ENCODE measurements at places on chromosomes 5 and 9.

GRCh38 chr9:22175972-22176545 lies 167.0 kb upstream of the CDKN2B start:
- DNase-seq: no peak

DNA sequence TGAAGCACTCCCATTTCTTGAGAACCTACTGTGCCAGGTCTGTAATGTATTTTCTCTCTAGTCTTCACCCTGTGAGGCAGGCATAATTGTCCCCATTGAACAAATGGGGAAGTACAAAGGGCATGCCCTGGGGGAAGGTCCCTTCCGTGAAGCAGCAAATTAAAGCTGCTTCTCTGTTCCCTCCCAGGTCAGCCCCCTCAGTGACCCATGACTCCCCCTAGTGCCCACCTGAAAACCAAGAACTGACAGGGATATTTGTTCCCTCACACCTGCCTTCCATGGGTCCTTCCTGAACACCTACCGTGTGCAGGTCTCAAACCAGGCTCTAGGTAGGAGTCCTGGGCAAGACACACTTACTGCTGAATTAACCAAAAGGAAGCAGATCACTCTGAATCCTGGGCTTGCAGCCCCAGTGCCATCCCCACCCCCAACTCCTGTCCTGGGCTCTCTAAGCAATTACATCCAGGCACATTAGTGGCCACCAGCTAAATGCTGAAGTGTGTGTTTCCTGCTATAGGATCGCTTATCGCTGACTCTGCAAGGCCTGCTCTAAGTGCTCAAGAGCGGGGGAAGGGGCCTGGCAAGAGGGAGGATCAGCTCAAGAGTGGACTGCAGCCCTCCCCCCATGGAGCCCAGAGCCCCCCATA lies 254.8 kb downstream of the CDK5RAP2 start:
- no peak for DNase-seq

GRCh38 chr9:34230556-34230955 lies 51.7 kb downstream of the UBAP1 start:
- no peak for DNase-seq

- DNase-seq: no peak
These were observed 35.4 kb upstream of the CCDC180 start for GRCh38 chr9:97272072-97272471.

- no peak for DNase-seq
These were observed 291.0 kb downstream of the NSG2 start for GRCh38 chr5:174336479-174336878.

DNA sequence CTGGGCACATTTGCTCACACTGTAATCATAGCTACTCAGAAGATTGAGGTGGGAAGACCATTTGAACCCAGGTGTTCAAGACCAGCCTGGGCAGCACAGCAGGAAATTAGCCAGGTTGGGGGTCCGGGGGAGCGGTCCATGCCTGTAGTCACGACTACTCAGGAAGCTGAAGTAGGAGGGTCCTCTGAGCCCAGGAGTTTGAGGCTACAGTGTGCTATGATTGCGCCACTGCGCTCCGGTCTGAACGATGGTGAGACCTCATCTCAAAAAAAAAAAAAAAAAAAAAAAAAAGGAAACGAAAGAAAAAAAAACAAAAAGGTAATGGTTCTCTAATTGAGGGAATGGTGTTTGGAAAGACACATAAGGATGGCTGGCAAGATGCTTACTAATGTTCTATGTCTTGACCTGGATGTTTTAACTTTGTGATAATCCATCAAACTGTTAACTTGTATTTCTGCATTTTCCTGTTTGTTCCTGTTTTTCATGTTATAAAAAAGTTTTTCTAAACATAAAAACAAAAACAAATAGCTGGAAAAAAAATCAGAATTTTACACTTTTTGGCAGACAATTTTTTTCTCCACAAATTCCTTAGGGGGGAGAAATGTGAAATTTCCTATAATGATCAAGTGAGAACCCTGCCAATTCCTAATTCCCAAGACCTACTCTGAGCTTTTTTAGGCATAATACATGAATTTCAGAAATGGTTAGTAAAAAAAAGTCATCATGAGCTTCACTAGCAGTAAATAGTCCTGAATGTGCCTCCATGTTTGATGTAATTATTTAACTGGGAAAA lies 96.9 kb downstream of the DENND1A start:
- DNase-seq: no peak

DNA sequence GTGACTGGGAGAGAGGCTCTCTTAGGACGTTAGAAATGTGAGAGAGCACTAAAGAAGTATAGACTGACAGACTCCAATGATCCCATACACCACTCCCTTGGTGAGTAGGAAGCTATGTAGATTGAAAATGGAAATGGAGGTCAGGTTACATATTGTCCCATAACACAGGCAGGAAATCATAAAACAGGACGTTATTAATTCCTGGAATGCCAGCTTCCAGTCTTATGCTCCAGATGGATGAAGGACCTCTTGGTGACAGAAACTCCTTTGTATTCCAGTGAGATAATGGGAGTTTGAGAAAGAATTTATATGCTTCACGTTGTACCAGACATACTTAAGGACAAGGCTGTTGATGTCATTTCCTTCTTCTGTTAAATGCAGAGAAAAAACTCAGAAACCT lies 338.2 kb upstream of the ITGA1 start:
- no peak for DNase-seq

- DNase-seq: no peak
These were observed 127.3 kb upstream of the BOD1 start for GRCh38 chr5:173743641-173744343.

- DNase-seq: no peak
These were observed 264.3 kb upstream of the MVB12B start for GRCh38 chr9:126062158-126062886.

DNA sequence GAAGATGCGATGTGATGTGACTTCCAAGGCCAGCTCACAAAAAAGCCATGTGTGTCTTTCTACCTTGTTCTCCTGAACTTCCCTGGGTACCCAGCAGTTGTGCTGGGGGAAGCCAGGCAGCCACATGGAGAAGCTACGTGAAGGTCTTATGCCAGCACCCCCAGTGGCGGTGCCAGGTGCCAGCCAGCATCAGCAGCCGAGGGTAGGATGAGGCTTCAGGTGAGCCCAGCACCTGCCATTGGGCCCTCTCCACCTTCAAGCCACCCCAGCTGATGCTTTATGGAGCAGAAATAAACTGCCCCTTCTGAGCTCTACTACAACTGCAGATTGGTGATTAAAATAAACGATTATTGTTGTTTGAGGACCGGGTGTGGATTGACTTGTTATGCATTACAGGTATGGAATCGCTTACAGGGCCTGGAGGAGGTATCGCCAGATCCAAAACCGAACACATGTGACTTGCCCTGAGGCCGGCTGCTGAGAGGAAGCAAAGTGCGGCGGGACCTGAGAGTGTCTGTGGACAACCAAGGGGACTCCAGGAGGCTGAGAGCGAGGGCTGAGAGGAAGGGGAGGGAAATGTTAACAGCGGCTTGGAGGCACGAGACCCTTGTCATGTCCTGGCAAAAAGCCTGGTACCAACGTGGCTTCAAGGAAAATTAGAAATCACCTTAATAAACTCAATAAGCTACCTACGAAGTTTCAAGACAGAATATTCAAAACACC lies 36.0 kb upstream of the OLFM1 start:
- no peak for DNase-seq

GRCh38 chr5:76425928-76426804 lies 23.1 kb downstream of the IQGAP2 start:
- peak; percentile 78 for DNase-seq

- no peak for DNase-seq
These were observed 165.1 kb downstream of the CAAP1 start for GRCh38 chr9:26727471-26727870.

- no peak for DNase-seq
These were observed 1.0 kb downstream of the SMIM3 start for GRCh38 chr5:150779397-150780186.

DNA sequence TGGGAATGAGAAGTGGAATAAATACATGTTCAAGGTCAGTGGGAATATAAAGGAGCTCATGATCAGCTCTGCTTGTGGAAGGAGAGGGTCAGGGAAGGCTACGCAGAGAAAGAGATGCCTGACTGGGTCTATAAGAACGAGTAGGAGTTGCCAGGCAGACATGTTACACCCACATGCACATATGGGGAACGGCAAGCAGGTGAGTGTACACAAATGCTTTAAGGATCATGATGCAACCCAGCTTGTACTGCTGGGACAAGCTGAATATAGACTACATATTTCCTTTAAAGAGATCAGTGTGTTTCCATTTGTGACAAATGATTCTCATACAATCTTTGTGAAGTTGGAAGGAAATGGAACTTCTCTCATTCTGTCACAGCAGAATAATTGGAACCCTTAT lies 141.7 kb downstream of the SPOCK1 start:
- no peak for DNase-seq

GRCh38 chr5:57311251-57311650 lies 137.4 kb downstream of the GPBP1 start:
- no peak for DNase-seq

GRCh38 chr9:91625331-91625730 lies 201.7 kb upstream of the NFIL3 start:
- DNase-seq: no peak

GRCh38 chr9:89993678-89994630 lies 389.1 kb downstream of the GADD45G start:
- DNase-seq: no peak

GRCh38 chr5:142642427-142642826 lies 43.5 kb downstream of the FGF1 start:
- no peak for DNase-seq

DNA sequence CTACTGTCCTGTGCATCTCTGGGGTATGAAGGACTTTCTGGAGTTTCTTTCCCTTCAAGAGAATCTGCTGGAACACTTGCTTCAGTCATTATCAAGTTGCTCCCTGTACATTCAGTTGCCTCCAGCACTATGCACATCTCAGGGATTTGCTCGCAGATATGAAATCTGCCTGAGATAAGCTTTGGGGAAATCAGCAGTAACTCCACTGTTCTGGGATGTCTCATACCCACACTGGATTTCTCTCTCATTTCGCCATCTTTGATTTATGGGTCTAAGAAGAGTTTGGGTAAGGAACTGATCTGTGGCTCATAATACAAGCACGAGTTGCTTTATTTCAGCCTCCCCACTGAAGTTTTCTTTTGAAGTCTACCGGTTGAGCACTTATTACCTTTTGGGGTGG lies 585.6 kb downstream of the PSAT1 start:
- no peak for DNase-seq

- no peak for DNase-seq
These were observed 70.5 kb downstream of the SNX24 start for GRCh38 chr5:122915717-122916461.

GRCh38 chr5:157431544-157432200 lies 28.3 kb upstream of the NIPAL4 start:
- DNase-seq: no peak

DNA sequence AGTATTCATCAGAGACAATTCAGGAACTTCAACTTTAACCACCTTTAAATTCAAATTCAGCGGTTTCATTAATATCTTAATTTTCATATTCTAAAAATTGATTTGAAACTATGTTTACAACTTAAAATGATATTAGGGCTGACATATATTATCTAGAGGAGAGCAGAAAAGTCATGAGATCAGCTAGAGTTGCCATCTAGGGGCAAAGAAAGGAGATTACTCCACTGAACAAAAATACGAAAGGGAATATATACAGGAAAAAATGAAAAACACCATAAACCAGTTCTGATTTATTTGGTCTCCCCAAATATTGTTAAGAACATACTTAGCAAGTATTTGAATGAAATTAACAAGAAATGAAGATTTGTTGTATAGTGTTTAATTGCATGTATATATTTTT lies 946.3 kb downstream of the DTWD2 start:
- DNase-seq: no peak

- no peak for DNase-seq
These were observed 273.8 kb upstream of the IRX4 start for GRCh38 chr5:2156358-2157059.

DNA sequence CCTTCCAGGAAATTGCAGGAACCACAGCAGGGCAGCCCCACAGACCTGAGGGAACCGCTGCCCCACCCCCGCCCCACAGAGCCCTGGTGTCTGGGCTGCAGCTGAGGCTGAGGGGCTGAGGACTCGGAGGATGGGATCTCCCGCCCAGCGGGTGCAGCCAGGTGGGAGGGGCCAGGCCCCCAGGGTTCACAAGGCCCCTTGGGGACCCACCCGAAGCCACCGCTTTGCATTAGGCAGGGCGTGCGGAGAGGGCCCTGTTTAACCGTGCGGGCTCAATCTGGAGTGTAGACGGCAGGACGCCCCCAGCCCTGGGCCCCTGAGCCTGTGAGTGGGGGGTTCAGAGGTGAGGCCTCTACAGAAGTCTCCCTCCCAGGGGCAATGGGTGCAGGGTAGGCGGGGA lies 10.8 kb downstream of the NOTCH1 start:
- DNase-seq: no peak

DNA sequence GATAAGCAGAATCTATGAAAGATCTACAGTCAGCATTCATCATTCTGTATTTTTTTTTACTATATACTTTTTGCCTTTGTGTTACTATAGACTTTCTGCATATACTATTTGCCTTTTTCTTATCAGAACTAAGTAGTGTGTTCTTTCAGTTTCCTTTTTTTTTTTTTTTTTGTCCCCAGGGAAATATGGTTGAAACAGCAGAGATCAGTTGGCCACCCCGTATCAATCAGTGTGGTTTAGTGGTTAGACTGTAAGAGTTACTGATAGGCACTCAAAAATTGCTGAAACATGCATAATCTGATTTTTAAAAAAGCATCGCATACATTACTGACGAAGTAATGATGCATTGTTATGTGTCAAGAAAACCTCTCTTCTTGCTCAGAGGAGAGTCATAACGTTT lies 990.8 kb upstream of the EDIL3 start:
- DNase-seq: no peak

DNA sequence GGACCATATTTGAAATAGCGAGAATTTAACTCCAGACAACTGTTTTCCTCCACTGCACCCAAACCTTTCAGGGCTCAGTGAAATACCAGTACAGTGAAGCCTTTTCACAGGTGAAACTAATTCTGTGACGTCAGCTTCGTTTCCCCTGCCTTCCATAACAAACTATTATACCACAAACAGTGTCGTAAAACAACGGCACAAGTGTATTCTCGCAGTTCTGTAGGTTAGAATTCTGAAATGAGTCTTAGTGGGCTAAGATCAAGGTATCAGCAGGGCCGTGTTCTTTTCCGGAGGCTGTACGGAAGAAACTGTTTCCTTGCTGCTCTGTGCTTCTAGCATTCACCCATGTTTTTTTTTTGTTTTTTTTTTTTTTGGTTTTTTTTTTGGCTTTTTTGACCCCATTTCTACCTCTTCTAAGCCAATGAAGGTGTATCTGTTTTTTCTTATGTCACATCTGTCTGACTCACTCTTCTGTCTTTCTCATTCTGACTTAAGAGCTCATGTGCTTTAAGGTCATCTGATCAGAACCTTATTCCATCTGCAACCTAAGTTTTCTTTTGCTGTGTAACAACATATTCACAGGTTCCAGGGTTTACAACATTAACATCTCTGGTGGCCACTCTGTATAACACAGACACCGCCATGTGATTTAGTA lies 20.1 kb downstream of the ISOC1 start:
- DNase-seq: no peak

DNA sequence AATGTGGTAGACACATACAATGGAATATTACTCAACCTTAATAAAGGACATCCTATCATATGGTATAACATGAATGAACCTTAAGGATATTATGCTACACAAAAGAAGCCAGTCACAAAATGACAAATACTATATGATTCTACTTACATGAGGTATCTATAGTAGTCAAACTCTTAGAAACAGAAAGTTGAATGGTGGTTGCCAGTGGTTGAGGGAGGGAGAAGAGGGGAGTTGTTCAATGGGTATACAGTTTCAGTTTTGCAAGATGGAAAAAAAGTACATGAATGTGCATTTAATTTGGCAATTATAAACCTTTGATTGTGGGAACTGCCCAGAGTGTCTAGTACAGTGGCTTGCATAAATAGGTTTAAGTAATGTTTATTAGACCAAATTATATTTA lies 473.3 kb upstream of the ZNF608 start:
- DNase-seq: no peak

- no peak for DNase-seq
These were observed 167.6 kb downstream of the RANBP17 start for GRCh38 chr5:171029401-171029800.
